Thymus (tissue), 14 donors: ENCODE measurements at places on chromosomes 4 and X. TPM values are rescaled to one million over a fixed set of nuclear protein-coding genes. Genes with fewer than 3 reads are reported as not detected.

- no peaks in the 10 kb centered on the region for H3K4me1 ChIP-seq
- no peak for DNase-seq
- no peaks in the 10 kb centered on the region for H3K27me3 ChIP-seq
- no peaks in the 10 kb centered on the region for H3K36me3 ChIP-seq
- H3K4me3 ChIP-seq = no peak overlapping the region
Observed at GRCh38 chr4:52202931-52203330, 151.8 kb downstream of the SPATA18 start.

DNA sequence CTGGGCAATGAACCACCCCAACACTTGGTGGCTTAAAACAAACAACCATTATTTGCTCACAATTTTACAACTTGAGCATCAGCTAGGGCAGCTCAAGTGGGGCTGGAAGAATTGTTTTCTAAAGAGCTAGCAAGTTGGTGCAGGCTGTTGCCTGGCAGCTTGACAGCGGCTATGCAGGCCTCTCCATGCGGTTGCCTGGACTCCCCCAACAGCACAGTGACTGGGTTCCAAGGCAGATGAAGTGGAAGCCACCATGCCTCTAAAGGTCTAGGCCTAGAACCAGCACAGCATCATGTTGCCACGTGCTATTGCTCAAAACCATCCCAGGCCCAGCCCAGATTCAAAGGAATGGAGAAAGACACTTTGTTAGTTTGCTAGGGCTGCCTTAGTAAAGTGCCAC, 114.8 kb downstream of the BCOR start:
- H3K27me3 ChIP-seq = no peaks in the 10 kb centered on the region
- no peak for DNase-seq
- no peak overlapping the region for H3K4me3 ChIP-seq
- no peaks in the 10 kb centered on the region for H3K36me3 ChIP-seq
- no peaks in the 10 kb centered on the region for H3K4me1 ChIP-seq

- no peaks in the 10 kb centered on the region for H3K36me3 ChIP-seq
- no peak overlapping the region for H3K27ac ChIP-seq
- no peak for DNase-seq
- no peak overlapping the region for H3K4me3 ChIP-seq
- no peaks in the 10 kb centered on the region for H3K27me3 ChIP-seq
Observed at GRCh38 chr4:122898370-122899150, 23.8 kb downstream of the NUDT6 start.

DNA sequence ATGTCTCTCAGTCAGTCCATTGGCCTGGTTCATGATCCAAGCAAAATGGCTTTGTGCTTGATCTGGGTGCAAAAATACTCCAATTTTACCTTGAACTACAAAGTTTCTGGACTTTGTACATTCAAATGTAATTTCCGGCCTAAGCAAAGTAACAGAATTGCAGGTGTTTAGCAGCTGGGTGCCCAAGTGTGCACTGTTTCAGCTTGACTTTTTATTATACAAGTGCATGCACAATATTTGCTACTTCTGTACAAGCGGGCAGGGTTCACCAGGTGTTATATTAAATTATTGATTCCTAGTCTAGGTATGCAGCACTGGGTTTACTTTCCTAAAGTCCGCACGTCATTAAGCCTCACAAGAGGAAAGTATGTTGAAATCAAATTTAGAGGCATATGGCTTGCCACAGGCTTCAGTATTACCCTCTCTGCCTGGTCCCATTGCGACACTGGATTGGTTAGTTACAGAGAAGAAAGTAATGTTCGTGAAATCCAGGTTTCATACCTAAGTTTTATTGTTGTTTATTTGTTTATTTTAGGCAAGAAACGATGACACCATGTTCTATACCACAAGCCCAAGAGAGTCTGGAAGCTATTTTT, 376.9 kb upstream of the CTSO start:
- no peak for DNase-seq
- no peaks in the 10 kb centered on the region for H3K36me3 ChIP-seq
- no peaks in the 10 kb centered on the region for H3K4me1 ChIP-seq
- H3K27ac ChIP-seq = no peak overlapping the region
- no peak overlapping the region for H3K4me3 ChIP-seq

DNA sequence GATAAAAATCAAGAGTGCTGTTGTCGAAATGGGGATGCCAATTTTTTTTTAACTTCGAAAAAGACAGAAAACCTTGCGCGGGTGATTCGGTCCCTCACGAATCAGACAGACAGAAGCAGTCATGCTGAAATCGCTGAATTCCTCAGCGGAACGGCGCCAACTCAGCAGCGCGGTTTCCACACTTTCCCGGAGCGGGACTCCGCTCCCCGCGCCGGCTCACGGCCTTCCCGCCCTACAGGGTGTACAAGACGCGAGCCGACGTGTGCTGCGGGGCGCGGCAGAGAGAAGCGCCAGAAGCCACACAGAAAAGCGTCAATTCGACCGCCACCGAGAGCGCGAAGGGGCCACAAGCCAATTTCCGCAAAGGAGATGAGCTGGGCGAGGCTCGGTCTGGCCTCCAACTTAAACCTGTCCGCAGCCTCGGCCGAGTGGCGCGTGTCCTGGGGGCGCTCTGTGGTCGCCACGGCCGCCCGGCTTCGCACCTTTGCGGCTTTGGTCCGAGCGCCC, 1.3 kb downstream of the NEXMIF start:
- no peak overlapping the region for H3K27ac ChIP-seq
- DNase-seq = no peak
- H3K27me3 ChIP-seq = peaks cover 7% of the 10 kb centered on the region

DNA sequence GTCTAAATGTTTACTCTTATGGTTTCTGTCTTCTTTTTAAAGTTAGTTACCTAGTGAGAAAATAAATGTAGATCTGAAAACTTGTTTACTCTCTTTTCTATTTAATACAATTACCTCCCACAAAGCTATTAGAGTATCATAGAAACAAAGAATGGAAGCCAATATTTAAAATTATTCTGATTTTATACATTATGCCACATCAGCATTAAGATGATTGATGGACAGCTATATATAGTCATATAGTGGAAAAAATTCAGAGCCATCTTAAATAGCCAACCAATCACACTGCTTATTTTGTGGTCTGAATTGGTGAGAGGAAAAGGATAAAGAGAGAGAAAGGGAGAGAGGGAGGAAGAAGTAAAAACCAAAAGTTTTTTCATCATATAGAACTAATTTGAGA, 1101.8 kb downstream of the PCDH19 start:
- H3K36me3 ChIP-seq = no peaks in the 10 kb centered on the region
- no peaks in the 10 kb centered on the region for H3K27me3 ChIP-seq
- no peak overlapping the region for H3K4me3 ChIP-seq
- no peaks in the 10 kb centered on the region for H3K4me1 ChIP-seq
- no peak for DNase-seq

RRH gene
- 0.05 TPM for total RNA-seq

GRCh38 chrX:123994730-123995129, 33.2 kb downstream of the STAG2 start:
- H3K4me3 ChIP-seq = no peak overlapping the region
- H3K4me1 ChIP-seq = no peaks in the 10 kb centered on the region
- peaks cover 4% of the 10 kb centered on the region for H3K36me3 ChIP-seq
- no peaks in the 10 kb centered on the region for H3K27me3 ChIP-seq
- H3K27ac ChIP-seq = no peak overlapping the region
- no peak for DNase-seq

DNA sequence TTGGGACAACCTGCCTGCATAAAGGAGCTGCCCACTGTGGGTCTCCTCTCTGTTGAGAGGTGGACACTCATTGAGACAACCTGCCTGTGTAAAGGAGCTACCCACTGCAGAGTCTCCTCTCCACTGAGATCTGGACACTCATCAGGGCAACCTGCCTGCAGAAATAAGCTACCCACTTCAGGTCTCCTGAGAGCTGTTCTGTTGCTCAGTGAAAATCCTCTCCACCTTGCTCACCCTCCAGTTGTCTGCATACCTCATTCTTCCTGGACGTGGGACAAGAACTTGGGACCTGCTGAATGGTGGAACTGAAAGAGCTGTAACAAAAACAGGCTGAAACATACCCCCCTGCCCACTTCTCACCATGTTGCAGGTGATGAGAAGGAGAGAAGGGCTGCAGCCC, 59.9 kb upstream of the CDKN2AIP start:
- H3K36me3 ChIP-seq = no peaks in the 10 kb centered on the region
- H3K4me3 ChIP-seq = no peak overlapping the region
- no peak for DNase-seq
- H3K27me3 ChIP-seq = peaks cover 4% of the 10 kb centered on the region

- DNase-seq = no peak
- H3K4me3 ChIP-seq = no peak overlapping the region
- H3K4me1 ChIP-seq = no peaks in the 10 kb centered on the region
- no peak overlapping the region for H3K27ac ChIP-seq
- H3K27me3 ChIP-seq = no peaks in the 10 kb centered on the region
Observed at GRCh38 chr4:95563638-95564337, 15.0 kb upstream of the UNC5C start.

CLOCK gene
- total RNA-seq = 6.0 TPM

GRCh38 chr4:7581477-7581876, 146.7 kb upstream of the PSAPL1 start:
- no peak for DNase-seq
- H3K4me3 ChIP-seq = no peak overlapping the region

DCAF12L1 gene
- 0.47 TPM for total RNA-seq

- DNase-seq = no peak
- no peak overlapping the region for H3K4me3 ChIP-seq
- H3K27me3 ChIP-seq = peaks cover 68% of the 10 kb centered on the region
- H3K4me1 ChIP-seq = peaks cover 7% of the 10 kb centered on the region
Observed at GRCh38 chr4:1789552-1789951, 3.5 kb upstream of the FGFR3 start.

DNA sequence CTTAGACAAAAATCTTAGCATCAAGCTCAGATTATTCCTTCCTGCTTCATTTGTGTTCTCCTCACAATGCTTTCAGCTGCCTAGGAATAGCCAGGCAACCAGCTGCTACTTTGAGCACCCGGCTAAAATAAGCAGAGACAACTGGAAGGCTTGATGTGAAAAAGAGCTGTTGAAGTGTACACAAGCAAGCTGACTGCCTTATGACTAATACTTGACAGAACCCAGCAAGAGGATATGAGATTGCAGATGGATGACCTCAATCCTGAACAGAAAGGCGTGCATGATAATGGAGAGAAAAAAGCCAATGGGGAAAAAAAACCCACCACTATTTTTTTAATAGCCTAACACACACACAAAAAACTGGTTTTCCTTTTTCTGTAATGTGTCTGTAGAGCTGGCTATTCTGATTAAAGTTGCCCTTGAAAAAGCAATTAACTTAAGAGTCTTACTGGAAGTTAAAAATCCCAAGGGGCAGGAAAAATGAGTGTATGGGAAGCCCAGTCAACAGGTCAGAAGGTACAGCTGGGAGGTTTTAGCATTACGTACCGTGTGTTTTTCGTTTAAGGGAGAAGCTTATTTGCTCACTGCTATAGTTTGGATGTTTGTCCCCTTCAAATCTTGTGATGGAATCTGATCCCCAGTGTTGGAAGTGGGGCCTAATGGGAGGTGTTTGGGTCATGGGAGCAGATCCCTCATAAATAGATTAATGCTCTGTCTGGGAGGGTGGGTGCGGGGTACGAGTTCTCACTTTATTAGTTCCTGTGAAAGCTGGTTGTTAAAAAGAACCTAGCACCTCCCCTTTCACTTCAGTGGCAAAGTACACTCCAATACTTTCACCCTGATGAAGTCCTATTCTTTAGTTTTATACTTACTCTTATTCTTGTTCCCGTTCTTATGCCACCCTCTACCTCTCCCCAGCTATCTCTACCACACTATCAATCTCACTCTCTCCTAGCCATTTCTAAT, 37.1 kb upstream of the HERC6 start:
- H3K4me3 ChIP-seq = no peak overlapping the region
- H3K27me3 ChIP-seq = no peaks in the 10 kb centered on the region
- no peaks in the 10 kb centered on the region for H3K36me3 ChIP-seq
- no peaks in the 10 kb centered on the region for H3K4me1 ChIP-seq

- no peak for DNase-seq
- H3K36me3 ChIP-seq = no peaks in the 10 kb centered on the region
- H3K4me1 ChIP-seq = no peaks in the 10 kb centered on the region
- no peaks in the 10 kb centered on the region for H3K27me3 ChIP-seq
Observed at GRCh38 chrX:14504960-14505538, 24.3 kb upstream of the GLRA2 start.

DNA sequence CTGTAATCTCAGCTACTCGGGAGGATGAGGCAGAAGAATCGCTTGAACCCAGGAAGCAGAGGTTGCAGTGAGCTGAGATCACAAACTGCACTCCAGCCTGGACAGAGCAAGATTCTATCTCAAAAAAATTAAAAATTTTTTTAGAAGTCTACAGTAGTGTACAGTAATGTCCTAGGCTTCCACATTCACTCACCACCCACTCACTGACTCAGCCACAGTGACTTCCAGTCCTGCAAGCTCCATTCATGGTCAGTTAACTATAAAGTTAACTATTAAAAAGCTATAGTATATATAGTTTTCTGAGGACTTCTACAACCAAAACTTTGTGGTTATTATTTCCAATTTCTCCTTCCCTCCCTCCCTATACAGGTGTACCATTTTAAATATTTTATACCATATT, 34.7 kb upstream of the NEUROG2 start:
- DNase-seq = no peak
- H3K4me3 ChIP-seq = no peak overlapping the region
- no peak overlapping the region for H3K27ac ChIP-seq
- no peaks in the 10 kb centered on the region for H3K4me1 ChIP-seq
- H3K27me3 ChIP-seq = no peaks in the 10 kb centered on the region

XKRX gene
- total RNA-seq = 0.66 TPM

DNA sequence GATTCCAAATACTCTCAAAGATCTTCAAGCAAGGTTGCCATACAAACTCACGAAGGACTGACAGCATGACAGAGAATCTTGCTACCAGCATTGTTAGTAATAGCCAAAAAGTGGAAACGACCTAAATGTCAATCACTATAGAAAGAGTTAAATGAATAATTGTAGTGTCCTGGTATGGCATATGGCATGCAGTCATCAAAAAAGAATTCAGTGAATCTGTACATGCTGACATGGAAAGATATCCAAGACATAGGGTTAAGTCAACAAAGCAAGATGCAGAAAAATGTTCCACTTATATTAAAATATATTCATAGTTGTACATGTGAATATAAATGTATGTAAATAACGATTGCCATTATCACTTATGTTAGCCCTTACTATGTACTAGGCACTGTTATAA, 37.6 kb downstream of the SRPX2 start:
- H3K27ac ChIP-seq = no peak overlapping the region
- no peaks in the 10 kb centered on the region for H3K4me1 ChIP-seq
- H3K4me3 ChIP-seq = no peak overlapping the region
- no peaks in the 10 kb centered on the region for H3K36me3 ChIP-seq

AADAT gene
- total RNA-seq = 1.7 TPM

PABPC5 gene
- 0.24 TPM for total RNA-seq

DNA sequence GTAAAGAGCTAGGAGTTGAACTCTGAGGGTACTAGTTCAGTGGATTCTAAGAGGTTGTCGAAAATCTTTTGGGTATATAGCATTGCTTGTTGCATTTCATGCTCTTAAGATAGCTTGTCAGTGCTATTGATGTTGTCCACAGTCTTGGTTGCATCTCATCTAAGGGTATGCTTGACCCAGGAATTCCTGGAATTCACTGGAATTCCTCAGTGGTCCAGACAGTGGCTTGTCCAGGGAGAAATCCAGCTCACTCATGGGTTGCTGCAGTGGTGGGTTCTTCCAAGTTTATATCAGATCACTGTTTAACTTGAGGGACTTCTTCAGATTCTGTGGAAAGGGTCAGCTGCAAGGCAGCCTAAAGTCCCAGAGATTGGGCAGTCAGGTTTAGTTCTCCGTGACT, 29.8 kb upstream of the SMARCAD1 start:
- H3K4me1 ChIP-seq = no peaks in the 10 kb centered on the region
- H3K4me3 ChIP-seq = no peak overlapping the region
- DNase-seq = no peak
- no peaks in the 10 kb centered on the region for H3K36me3 ChIP-seq
- no peaks in the 10 kb centered on the region for H3K27me3 ChIP-seq
- H3K27ac ChIP-seq = no peak overlapping the region
